Astrocyte (in vitro differentiated cells and primary cell): ENCODE measurements at places on chromosomes 3 and 15. TPM values are rescaled to one million over a fixed set of nuclear protein-coding genes. Genes with fewer than 3 reads are reported as not detected.

Gene MYLK
- 50.5 and 53.6 TPM in 2 replicates for total RNA-seq

Gene ETFA
- 123 and 126 TPM in 2 replicates for total RNA-seq

Gene TRH
- 0.14 TPM in 1 of 2 replicates, not detected in the other for total RNA-seq

Gene CACNA2D3
- total RNA-seq = 0.34 and 0.70 TPM in 2 replicates

Gene MUC4
- 0.02 and 0.05 TPM in 2 replicates for total RNA-seq

Gene SERPINI2
- 0.32 TPM in 1 of 2 replicates, not detected in the other for total RNA-seq

Gene CHRM5
- total RNA-seq = 0.07 TPM in 1 of 2 replicates, not detected in the other

Gene MYZAP
- total RNA-seq = 0.41 TPM in 1 of 2 replicates, not detected in the other

Gene SPTSSB
- total RNA-seq = 0.50 TPM in 1 of 2 replicates, not detected in the other

Gene CPEB1
- total RNA-seq = 15.4 and 18.5 TPM in 2 replicates

DNA sequence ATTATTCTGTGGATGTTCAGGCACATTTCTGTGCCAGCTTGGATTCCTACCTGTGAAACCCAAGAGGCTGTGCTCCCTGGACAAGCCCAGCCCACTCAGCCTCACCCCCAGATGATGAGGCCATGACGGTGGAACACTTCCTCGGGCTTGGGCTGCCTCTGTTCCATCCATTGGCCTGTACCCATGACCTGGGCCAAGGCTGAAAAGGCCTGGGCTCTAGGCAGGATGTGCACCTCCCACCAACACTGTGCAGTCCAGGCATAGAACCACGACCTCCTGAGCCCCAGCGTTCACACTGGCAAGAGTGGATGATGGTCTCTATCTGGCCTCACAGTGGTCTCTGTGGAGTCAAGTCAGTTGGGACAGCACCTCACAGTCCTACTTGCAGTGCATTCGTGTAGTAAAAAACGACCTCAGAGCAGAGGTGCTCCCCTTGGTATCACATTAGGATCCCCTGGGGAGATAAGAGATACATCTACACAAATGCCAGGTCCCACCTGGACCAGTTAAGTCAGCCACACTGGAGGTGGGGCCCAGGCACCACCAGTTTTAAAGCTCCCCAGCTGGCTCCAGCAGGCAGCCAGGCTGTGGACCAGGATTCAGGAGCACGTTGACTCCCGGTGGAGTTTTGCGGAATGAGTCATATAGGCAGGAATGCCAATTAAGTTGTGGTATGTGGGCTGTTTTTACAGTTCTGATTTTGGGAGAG, 39.0 kb upstream of the IGF1R start:
- peak; percentile 57 for DNase-seq

DNA sequence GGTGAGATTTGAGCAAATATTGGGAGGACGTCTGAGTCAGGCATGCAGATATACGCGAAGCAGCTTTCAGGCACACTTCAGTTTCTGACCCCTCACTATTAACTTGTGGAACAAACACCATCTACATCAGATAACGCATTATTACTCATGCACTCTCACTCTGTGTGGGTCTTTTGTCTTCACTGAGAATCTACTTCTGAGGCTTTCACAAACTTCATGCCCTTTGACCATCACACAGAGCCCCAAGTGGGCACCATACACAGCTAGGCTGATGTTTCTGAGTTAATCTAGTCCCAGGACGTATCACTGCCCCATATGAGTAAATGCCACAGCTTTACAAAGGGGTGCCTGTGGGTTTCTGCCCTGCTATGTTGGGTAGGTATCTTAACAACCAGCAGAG, 39.6 kb upstream of the IP6K2 start:
- peak; percentile 33 for DNase-seq

DNA sequence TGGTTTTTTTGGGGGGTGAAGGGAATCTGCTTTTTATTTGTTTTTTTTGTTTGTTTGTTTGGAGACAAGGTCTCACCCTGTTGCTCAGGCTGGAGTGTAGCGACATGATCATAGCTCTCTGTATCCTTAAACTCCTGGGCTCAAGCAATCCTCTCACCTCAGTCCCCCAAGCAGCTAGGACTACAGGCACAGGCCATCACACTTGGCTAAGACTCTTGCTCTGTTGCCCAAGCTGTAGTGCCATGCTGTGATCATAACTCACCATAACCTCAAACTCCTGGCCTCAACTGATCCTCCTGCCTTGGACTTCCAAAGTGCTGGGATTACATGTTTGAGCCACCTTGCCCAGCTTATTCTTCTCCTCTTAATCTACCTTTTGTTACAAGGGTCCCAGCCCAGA, 31.8 kb downstream of the GPR176 start:
- no peak for DNase-seq

GRCh38 chr3:48280881-48281280, 40.0 kb downstream of the ZNF589 start:
- no peak for DNase-seq

GRCh38 chr3:43361077-43361476, 74.7 kb downstream of the SNRK start:
- DNase-seq = no peak

GRCh38 chr3:133893683-133894352, 1.9 kb downstream of the RAB6B start:
- no peak for DNase-seq

DNA sequence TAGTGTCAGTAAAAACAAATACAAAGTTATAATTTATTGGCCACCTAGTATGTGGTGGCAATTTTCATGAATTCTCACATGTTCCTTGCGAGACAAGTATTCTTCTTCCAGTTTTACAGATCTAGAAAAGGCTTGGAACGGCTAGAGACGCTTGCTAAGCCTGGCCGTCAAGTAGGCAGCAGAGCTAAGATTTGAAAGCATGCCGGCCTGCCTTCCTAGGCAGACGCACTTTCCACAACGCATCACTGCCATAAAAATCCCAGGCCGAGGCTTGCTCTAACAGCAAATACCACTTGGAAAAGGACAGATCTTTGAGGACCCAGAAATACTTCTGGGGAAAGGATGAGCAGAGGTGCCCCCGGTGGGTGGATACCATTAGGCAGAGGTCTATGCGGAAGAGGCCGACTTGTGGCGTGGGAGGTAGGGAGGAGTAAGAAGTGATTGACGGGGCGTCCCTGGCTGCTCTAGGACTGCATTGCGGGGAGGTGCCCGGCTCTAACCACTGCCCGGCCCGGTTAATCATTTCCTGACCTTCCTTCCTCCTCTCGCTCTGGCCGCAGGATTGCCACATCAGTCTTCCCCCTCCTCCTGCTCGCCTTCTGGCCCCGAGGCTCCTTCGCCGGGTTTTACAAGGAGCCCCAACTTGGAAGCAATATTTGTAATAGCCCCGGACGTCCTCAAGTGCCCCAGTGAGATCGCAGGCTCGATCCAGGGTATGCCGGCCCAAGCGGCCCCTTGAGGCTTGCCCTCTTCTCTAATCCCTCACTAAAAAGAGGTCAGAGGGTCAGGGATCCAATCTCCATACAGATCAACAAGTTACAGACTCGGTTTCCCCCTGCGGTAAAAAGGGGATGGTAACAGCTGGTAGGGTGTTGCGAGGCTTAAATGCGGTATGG, 1.3 kb upstream of the USP3 start:
- DNase-seq = peak; percentile 89

DNA sequence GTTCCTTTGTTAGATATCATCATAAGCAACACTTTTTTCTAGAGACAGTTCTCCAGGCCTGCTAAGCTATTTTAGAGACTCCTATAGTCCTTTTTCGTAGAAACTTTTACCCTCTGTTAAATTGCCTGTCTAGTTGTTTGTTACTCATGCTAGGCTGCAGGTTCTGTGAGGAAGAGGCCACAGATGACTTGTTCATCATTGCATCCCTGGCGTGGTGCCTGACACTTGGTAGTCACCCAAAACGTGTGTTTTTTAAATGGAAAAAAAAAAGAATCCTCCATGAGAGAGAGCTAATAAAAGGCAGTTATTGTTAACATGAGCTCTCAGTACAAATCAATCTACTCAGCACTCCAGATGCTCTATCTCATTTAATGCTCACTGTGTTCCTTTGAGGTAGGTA, 35.1 kb downstream of the CCDC54 start:
- DNase-seq = peak; percentile 29

GRCh38 chr15:71085809-71086208, 29.5 kb upstream of the THSD4 start:
- DNase-seq = no peak

DNA sequence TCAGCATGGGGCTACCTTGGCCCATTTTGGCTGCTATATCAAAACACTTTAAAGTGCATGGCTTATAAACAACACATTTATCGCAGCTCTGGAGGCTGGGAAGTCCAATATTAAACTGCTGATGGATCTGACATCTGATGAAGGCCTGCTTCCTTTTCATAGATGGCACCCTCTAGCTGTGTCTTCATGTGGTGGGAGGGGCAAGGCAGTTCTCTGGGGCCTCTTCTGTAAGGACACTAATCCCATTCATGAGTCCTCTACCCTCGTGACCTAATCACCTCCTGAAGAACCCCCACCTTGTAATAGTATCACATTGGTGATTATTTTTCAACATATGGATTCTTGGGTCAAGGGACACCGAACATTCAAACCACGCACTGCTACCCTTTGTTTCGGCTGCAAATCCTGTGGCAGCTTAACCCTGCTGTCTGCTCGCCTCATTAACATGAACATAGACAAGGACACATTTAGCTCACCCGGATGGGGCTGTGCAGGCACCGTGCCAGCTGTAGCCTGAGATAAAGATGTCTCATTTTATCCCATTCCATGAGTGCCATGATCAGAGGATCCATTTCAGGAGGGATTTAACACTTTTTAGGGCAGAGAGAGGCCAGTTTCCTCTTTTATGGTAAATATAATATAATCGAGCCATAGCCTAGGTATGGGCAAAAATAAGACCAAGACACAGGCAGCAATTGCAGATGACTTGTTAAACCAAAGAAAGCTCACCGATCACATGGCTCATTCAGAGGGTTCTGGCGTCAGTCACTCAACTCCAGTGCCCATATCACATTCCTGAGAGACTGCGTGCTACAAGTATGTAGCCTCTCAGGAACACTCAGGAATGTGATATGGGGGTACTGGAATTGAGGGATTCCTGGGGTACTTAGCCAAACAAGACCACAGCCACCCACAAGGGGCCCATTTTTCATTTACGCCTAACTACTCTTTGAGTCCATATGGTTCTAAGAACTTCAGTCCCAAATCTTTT, 251.1 kb upstream of the ST8SIA2 start:
- DNase-seq = peak; percentile 53

DNA sequence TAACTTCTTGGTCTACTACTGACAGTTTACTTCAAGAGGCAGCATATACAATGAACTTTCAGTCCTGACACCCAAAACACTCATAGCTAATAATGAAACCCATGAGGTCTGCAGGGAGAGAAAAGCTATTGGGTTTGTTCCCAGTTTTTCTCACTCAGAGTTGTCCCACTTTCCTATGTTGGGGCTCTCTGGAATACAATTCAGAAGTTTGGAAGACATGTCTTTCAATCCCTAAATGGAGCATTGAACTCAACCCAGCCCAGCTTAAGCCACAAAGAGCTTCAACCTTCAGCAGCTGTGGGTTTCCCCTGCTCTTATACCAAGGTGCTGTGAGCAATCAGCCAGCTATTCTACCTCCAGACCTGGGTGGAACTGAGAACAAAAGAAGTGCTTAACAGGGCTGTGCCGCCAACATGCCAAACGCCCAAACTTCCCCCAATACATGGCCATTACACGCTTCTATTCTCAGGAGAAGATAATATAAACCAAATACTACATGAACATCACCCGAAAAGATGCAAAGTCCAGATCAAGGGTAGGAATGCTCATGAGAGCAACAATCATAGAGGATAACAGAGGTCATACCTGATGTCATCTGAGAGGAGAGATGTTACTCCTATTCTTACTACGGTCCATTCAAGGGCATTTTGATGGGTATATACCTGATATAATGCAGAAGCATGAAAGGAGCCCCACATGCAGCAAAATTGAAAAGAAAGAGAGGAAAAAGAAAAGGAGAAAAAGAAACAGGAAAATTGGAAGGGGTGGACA, 131.2 kb upstream of the TGFBR2 start:
- no peak for DNase-seq

DNA sequence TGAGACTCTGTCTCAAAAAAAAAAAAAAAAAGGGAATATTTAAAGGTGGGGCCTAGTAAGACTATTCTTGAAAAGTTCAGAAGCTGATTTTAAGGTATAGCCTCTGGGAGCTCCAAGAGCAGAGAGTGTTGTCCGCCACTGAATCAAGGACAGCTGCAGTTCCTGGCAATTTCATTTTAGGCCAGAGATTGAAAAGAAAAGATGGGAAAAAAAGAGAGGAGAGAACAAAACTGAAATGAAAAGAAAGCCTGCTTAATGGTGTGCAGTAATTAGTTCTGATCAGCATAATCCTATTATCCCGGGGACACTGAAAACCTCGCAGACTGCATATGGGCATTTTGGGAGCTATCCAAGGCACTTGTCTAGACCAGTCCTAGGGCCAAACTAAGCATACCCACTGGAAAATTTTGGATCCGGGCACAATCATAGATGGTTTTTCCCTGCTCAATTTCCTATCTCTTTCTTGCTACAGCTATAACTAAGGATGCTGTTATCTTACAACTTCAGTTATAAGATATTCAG, 43.2 kb downstream of the EHHADH start:
- no peak for DNase-seq

- peak; percentile 54 for DNase-seq
These were observed 167.0 kb upstream of the ANKRD28 start for GRCh38 chr3:15964605-15965442.

GRCh38 chr15:78265752-78266224, 1.4 kb downstream of the DNAJA4 start:
- DNase-seq = peak; percentile 85

- peak; percentile 88 for DNase-seq
These were observed 44.8 kb upstream of the TLE3 start for GRCh38 chr15:70142322-70143191.

DNA sequence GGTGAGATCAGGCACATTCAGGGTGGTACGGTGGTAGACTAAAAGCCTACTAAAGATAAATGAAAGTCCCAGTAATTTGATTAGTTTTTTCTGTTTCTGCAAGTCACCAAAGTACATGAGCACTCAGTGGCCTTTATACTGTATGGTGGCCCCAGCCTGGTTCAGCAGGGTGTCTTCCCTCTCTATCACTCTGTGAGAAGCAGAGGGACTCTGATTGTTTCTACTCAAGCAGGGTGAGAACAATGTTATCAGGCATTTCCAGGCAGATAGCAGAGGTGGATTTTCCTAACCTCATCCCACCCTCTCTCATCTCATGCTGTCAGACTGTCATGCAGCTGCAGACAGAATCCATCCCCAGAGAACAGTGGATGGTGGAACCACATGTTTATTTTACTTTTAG, 71.5 kb upstream of the BFSP2 start:
- DNase-seq = no peak

DNA sequence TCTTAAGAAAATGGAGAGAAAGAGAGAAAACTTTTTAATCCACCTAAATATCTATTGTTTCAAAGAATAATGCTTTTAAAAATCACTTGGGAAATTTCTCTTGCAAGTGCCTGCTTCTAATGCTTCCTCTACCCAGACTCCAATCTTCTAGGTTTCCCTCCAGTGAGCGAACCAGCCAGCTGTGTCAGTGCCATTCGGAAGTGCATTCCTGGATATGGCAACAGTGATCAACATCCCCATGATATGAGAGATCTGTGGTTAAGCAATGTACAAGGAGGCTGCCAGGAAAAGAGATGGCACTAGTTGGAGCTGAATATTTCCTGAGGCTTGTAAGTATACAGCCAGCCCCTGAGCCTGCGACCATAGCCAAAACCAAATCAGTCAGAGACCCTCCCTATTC, 53.3 kb upstream of the KCNMB2 start:
- no peak for DNase-seq
